ENCODE measurements at places on chromosomes 7 and 10. TPM values are rescaled to one million over a fixed set of nuclear protein-coding genes. Genes with fewer than 3 reads are reported as not detected.

DNA sequence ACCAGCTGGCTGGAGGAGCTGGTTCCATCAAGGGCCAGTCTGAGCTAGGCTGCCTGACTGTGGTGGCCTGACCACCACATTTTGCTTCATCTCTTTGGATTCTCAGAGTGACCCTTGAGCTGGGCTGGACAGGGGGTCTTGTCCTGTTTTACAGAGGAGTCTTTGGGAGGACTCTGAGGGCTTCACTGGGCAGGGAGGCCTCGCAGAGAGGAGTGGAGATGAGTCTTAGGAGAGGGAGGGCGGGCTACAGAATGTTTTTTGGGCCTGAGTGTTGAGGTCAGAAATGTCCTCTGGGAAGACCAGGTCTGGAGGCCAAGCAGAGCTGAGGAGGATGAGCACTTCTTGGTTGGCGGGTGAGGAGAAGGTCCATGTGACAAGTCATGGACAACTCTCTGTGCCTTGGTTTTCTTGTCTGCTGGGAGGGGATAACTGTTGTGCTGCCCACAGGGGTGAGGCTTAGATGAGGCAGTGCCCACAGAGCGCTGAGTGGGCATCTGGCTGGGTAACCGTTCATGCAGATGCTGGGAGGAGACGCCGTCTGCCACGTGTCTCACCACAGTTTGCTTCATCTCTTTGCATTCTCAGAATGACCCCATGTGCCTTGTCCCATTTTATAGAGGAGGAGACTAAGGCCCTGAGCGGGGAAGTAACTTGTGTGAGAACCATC is 9.4 kb downstream of the TSPAN15 start:
- DNase-seq, result no peak

The ASB10 gene
- not detected for total RNA-seq

The PCGF6 gene
- 11.2 TPM for total RNA-seq

GRCh38 chr10:113605268-113605978 is 52.6 kb downstream of the HABP2 start:
- DNase-seq, result no peak

GRCh38 chr10:6588845-6589244 is 8.8 kb upstream of the PRKCQ start:
- DNase-seq, result no peak

GRCh38 chr10:64503429-64503828 is 982.2 kb downstream of the REEP3 start:
- no peak for DNase-seq

- DNase-seq, result no peak
Observed at GRCh38 chr7:35524112-35524804, 170.7 kb downstream of the HERPUD2 start.

The TRRAP gene
- total RNA-seq, result 26.3 TPM

The SPDYE18 gene
- total RNA-seq, result 1.4 TPM

DNA sequence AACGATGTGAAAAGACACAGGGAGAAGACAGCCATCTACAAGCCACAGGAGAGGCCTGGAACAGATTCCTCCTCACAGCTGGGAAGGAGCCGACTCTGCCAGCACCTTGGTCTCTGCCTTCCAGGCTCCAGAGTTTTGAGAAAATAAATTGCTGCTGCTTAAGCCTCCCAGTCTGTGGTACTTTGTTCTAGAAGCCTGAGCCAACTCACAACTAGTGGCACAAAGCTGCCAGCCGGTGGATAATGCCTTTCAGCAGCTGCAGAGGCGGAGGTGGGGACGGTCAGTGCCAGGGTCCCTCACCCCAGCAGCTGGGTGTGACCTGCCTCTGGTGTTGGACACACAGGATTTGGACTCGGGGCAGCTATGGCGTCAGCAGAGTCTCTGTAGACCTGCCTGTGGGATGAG is 255.4 kb upstream of the PITRM1 start:
- peak; percentile 59 for DNase-seq

DNA sequence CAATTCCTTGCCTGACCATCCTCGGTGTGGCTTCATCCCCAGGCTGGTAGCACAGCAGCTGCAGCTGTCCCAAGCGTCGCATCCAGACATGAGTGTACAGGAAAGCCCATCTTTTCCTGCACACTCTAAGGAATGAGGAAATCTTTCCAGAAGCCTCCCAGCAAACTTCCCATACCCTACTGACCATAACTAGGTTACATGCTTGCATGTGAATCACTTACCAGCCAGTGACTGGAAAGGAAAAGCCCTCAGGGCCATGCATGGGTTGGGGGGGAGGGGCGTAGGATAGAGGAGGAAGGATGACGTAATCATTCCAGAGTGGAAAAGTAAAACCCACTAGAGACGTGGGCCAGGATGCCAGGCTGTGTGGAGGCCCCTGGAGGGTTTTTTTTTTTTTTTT is 18.9 kb upstream of the ZNF212 start:
- DNase-seq, result no peak

GRCh38 chr7:100087055-100087750 is 1.6 kb upstream of the COPS6 start:
- no peak for DNase-seq

Measured in spinal cord (tissue), 10 donors.